AG09309 (cell line): ENCODE measurements at places on chromosomes 5 and 9.

GRCh38 chr5:2633992-2634391 is 117.5 kb downstream of the IRX2 start:
- no peak for DNase-seq

DNA sequence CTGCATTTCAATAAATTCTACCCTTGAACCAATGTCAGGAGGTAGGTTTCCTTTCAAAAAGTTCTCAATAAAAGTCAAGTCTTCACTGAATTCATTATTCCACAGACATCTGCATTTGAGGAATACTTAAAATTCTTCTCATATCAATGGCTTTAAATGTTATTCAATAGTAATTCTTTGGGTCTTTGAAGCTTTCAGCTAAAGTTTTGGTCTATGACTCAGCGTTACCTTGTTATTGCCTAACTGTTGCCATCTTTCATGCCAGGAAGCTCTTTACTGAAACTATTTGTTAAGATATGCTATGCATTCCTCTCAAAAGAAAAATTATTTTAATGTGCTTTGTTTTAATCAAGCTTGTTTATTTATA is 170.5 kb downstream of the NNT start:
- peak; percentile 54 for DNase-seq

- no peak for DNase-seq
These were observed 78.4 kb downstream of the FRMD3 start for GRCh38 chr9:83459830-83460229.

GRCh38 chr5:103211576-103212561 is 46.7 kb upstream of the MACIR start:
- no peak for DNase-seq

DNA sequence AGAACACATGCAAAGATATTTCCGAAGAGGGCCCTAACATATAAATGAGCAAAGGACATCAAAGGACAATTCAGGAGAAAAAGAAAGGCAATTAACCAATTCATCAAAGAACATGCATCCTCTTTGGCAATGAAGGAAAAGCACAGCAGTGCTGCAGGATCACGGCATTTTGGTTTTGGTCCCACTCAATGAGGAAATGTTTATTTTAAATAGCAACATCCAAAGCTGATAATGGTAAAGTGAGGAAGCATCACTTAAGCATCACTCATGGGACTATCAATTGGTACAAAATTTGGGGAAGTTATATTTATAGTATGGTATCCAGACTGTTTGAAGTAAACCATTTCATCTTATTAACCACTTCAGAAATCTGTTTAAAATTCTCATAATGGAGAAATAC is 5.5 kb upstream of the CXCL14 start:
- DNase-seq: no peak

- no peak for DNase-seq
These were observed 6.1 kb downstream of the SAPCD2 start for GRCh38 chr9:137064027-137064879.

DNA sequence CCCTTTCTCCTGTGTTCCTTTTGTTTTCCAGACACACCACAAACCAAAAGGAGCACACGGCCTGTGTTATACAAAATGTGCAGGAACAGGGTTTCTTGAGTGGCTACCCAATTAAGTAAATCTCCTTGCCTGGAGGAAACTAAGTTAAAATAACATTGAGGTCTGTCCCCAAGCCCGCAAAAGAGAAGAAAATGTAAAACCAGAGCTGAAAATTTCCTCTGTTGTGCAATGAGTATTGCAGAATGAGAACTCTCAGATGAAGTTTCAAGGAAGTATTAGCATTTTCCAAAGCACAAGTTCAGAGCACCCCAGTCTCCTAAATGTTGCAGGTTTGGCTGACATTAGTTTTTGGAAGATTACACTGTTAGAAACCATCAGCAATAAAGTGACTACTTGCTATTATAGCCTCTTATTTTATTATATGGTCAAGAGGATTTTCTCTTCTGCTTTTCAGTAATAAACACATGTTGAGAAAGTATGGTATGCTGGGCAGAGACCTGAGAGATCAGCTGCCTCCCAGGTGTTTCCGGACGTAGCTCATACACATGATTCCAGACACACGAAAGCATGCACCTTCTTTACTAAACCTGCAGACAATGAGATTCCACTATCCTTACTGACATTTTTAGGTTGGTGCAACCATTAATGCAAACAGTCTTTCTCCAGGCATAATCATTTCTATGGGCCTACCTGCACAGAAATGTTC is 161.3 kb downstream of the SNCAIP start:
- no peak for DNase-seq

DNA sequence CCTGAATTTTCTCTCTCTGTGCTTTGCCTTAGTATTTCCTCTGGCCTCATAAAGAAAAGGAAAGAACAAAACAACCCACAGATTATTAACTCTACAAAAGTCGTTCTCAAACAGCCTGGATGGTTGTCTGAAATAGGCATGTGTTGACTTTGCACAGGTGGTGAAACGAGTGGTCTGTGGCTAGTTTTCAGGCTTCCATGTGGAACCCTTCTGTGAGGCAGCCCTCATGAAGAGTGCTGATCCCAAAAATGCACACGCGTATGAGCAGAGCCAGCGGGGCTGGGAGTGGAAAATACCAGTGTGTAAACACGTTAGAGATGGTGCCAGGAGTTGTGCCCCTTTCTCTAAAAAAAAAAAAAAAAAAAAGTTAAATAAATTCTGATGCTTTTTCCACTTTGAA is 4.9 kb upstream of the PSAT1 start:
- no peak for DNase-seq

DNA sequence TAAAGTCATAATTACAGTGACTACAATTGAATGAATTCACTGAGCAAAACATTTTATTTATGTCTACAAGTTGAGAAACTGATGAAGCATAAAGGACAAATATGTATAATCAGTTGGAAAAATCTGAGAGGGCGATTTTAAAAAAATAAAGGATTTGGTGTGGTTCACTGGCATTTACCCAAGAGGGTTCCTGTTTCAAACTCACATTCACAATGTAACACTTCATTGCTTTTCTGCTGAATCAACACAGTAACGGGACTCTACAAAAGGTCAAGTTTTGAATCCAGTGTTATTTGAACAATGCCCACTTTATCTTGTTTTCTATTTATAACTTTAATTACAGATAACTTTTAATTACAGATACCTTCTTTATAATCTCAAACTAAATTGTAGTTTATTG is 138.6 kb downstream of the NUDT12 start:
- no peak for DNase-seq

GRCh38 chr5:11507156-11507910 is 396.9 kb downstream of the CTNND2 start:
- no peak for DNase-seq

- DNase-seq: peak; percentile 58
These were observed 737.9 kb upstream of the ZNF608 start for GRCh38 chr5:125484272-125484741.

DNA sequence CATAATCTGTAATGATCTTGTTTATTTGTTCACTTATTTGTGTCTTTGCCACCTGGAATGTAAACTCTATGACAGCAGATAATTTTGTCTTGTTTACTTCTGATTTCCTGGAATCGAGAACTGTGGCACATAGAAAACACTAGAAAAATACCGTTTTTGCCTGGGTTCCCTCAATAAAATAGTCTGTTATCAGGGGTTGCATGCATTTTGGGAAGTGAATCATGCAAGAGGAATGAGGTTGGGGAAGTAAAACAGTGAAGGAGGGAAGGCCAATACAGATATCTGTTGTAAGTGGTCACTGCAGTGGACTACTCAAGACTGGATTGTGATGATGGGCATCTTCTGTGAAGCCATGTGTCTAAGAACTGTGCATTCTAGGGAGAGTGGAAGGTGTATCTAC is 45.2 kb upstream of the IL6ST start:
- DNase-seq: no peak

DNA sequence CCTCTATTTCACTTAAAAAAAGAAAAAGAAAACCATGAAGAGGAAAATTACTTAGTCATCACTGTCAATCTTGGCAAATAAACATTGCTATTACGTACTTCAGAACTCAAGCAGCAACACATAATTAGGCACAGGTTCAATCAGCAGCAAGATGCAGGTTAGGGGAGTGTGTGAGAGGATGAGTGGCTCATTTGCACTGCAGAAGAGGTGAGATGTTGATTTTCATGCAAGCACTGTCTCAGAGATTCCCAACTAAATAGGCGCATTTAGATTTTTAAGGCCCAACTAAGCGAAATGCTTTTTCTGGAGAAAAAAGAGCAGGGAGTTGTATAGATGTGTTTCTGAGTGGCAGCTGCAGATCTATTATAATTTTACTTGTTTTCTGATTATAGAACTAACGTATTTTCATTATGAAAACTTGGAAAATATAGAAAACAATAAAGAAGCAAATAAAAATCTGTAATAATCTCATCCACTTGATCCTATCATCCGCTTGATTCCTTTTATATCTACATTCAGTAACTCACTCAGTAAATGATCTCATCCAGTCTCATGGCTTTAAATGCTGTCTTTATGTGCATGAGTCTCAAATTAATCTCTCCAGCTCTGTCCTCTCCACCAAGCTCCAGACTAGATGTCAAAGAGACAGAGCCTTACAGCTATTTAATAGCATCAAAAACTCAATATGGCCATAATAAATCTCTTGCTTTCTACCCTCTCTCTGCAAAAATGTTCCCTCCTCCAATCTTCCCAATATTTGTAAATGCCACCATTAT is 162.5 kb downstream of the ZNF462 start:
- DNase-seq: no peak

- DNase-seq: no peak
These were observed 235.3 kb downstream of the CETN3 start for GRCh38 chr5:90174236-90174635.

GRCh38 chr5:88322785-88323184 is 54.1 kb upstream of the TMEM161B start:
- no peak for DNase-seq

- no peak for DNase-seq
These were observed 69.7 kb upstream of the ABL1 start for GRCh38 chr9:130765137-130766020.

GRCh38 chr9:88746029-88746742 is 211.2 kb downstream of the NXNL2 start:
- peak; percentile 86 for DNase-seq

GRCh38 chr5:151156507-151157420 is 815 bp downstream of the ANXA6 start:
- DNase-seq: no peak

GRCh38 chr5:166959766-166960165 is 1331.7 kb upstream of the WWC1 start:
- no peak for DNase-seq

DNA sequence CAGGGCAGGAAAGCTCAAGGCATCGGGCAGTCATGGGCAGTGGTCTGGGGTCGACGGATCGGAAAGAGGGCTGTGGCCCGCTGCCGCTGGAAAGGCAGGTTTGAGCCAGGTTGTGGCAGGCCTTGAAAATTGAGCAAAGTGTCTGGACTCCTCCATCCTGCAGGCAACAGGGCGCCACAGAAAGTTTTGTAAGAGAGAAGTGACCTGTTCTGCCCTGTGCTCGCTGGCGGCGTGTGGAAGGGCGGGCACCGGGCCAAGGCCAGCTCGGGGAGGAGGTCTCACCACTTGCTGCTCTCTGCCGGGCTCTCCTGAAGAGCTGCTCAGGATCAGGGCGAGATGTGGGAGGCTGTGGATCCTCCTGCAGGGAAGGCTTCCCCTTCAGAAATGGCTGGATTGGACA is 41.4 kb upstream of the FAT2 start:
- DNase-seq: no peak

- no peak for DNase-seq
These were observed 116.4 kb downstream of the NTRK2 start for GRCh38 chr9:84785792-84786547.

GRCh38 chr9:16653491-16654399 is 216.7 kb downstream of the BNC2 start:
- DNase-seq: no peak

GRCh38 chr5:155957884-155958283 is 369.1 kb upstream of the SGCD start:
- no peak for DNase-seq

GRCh38 chr5:157613385-157614245 is 38.0 kb upstream of the ADAM19 start:
- no peak for DNase-seq

DNA sequence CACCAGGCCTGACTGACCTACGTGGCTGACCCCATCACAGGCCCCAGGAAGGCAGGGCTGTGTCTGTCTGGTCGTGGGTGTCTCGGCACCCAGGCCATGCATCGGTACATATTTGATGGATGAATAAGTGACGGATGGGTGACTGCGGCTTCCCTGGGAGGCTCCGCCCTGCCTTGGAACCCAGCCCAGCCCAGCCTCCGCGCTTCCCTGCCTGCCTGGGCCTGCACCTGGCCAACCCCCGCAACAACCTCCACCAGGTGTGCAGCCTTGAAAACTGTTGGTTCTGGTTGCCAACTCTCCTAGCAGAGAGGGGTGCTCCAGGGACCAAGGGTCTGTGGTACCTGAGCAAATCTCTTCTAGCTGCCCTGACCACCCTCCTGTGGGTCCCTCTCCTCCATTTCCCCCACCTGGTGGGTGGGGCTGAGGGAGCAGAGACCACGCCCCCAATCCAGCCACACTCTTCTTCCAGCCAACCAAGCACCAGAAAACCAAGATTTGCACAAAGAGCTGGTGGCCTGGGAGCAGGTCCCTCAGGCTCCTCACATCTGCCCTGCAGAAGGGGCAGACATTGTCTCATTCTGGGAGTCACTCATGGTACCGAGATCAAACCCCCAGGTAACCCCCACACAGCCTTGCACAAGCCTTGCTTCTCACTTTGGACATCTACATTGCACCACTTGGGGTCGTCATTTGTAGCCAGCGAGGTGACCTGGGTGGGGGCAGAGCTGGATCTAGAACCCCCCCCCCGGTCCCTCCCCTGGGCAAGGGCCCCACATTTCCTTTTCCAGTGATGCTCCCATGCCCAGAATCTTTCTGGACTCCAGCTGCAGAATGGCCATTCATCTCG is 100.6 kb upstream of the IER5L start:
- no peak for DNase-seq

GRCh38 chr9:131810351-131811170 is 70.7 kb upstream of the RAPGEF1 start:
- no peak for DNase-seq

DNA sequence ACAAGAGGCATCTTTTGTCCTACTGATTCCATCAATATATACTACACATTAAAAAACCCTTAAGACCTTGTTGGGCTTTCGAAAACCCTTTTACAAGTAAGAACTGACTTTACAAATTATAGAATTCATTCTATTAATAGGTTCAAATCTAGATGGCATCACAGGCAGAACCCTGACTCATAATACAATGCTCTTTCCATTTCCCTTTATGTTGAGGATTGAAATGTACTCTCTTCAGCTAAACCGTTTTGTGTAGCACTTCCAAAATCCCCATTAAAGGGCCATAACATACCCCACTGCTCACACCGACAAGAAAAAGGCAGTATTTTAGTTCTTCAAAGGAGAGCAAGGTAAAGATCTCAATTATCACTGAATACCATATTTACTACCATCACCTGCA is 11.2 kb downstream of the CSNK1A1 start:
- no peak for DNase-seq
